ENCODE measurements at places on chromosomes 2 and 18.

- DNase-seq: no peak
These were observed 22.3 kb upstream of the SERPINB5 start for GRCh38 chr18:63454497-63454896.

GRCh38 chr2:24613154-24613814, 122.2 kb downstream of the NCOA1 start:
- DNase-seq: no peak

DNA sequence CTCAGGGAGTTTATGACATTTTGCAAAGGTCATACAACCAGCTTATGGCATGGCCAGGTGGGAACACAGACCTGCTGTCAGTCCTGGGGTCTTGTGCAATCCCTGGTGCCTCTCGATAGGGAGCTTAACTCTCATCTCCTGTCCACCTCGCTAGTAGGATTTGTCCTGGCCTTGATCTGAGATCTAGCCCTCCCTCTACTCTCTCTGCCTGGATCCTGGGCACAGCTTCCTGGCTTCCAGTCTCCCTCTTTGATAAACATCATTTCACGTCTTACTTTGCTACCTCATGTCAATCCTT, 13.8 kb downstream of the GALR1 start:
- no peak for DNase-seq

DNA sequence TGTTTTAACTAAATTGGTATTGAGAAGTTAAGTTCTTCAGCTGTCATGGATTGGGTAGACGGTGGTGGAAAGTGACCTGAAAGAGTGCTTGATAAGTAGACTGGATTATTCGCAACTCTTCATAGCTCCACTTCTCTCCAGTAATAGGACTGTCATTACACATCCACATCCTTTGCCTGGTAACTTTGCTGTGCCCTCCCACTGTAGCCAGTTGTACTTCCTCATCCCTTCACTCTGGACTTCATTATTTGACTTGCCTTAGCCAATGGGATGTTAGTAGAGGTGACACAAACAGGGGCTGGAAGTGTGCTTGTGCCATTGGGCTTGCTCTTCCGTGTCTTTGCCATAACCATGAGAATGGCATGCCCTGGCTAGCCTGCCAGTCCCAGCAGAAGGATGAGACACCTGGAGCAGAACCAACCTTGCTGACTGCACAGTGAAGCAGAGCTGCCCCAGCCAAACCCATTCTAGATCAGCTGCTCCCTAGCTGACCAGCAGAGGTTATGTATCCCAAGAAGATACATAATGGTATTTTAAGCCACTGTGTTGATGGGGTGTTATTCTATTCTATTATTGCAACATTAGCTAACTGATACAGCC, 16.9 kb downstream of the QPCT start:
- no peak for DNase-seq

DNA sequence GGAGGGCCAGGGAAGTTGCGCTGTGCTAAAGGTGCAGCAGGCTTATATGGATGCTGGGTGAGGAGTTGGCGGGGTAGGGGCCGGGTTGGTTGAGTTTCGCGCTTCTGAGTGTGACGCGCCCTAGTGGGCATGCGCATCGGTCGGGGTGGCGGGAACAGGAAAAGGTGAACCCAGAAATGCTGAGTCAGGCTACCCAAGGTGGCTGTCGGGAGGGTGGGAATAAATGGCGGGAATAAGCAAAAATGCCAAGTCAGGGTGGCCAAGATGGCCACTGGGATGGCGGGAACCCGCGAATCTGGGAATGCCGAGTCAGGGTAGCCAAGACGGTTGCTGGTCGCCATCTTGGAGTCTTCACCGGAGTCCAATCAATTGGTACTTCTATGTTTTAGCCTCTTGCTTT, 580.0 kb downstream of the SUCLG1 start:
- no peak for DNase-seq

GRCh38 chr2:159164457-159164911, 122.0 kb downstream of the WDSUB1 start:
- no peak for DNase-seq

GRCh38 chr2:4357121-4357520, 653.7 kb downstream of the DCDC2C start:
- DNase-seq: no peak

DNA sequence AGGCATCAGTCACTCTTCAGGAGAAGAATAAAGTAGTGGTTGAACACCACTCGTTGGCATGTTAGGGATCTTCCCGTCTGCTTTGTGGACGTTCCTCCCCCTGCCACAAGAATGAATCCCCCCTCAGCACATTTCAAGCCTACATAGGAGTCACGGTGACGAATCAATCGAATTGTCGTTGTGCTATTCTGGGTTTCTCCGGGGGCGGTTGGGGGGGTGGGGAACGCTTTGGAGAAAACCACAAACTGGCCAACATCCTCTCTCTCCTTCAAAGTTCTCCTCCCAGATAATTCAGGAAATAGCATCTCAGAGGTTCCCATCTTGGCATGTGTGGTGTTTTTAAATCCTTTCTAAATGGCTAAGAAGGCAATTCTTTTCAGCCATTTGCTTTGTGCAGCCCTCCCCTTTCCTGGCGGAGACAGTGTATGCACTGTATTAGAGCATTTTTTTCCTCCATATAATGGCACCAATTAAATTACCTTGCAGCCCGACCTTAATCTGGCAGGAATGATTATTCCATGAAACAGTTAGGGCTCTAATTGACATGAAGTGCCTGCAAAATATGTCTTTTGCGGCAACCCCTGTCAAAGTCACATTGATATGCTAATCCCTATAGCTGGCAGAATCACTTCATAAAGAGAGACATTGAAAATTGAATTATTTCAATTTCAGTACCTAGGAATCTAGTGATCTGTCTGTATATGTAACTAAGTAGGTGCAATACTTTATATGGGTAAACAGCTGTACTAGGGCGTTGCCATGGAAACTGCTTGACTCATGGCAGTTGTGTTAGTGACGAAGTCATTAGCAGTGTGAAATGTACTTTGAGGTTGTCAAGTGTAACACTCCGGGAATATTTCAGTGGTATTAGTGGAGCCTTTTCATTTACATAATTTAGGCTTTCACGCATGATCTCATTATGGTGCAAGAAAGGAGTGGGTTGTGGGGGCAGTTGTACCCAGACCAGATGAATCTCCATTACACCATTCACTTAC, 323.4 kb upstream of the SLC14A2 start:
- DNase-seq: no peak

GRCh38 chr2:20222014-20222768, 2.7 kb downstream of the SDC1 start:
- no peak for DNase-seq

GRCh38 chr2:151083856-151084795, 177.5 kb downstream of the RBM43 start:
- no peak for DNase-seq

- DNase-seq: no peak
These were observed 20.7 kb upstream of the TEX51 start for GRCh38 chr2:126877861-126878565.

DNA sequence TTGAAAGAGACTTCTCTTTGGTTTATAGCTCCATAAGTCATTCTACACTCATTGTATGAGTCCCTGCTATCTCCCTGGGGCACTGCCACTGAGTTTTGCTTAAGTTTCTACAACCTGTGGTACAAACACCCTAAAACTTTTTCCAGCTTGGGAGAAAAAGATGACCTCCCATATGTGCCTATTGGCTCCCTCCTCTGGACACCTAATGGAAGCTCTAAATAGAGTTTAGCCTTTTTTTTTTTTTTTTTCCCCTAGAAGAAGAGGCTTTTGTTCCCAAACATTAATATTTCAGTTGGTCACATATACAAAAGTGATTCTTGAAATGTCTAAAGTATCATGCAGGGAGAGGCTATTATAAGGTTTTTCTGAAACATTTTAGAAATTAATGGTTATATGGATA, 547.2 kb upstream of the TMEFF2 start:
- DNase-seq: no peak

- DNase-seq: no peak
These were observed 124.6 kb downstream of the SPOPL start for GRCh38 chr2:138626148-138626547.

DNA sequence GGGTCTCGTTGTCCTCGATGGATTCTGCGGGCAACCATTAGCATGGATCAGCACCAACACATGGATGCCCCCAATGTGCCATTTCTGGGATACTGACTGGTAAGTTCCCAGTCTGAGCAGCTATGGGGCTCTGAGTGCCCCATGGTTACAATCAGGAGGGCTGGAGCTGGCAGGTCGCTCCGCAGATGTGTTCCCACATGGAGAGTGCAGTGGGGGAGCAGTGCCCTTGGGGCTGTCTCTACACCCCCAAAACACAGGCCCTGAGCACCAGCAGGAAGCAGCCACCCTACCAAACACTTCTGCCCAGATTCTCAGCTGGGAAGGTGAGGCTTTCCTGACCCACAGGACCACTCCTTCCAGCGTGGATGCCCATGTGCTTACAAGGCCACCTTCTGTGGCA, 8.0 kb downstream of the NGEF start:
- DNase-seq: no peak

DNA sequence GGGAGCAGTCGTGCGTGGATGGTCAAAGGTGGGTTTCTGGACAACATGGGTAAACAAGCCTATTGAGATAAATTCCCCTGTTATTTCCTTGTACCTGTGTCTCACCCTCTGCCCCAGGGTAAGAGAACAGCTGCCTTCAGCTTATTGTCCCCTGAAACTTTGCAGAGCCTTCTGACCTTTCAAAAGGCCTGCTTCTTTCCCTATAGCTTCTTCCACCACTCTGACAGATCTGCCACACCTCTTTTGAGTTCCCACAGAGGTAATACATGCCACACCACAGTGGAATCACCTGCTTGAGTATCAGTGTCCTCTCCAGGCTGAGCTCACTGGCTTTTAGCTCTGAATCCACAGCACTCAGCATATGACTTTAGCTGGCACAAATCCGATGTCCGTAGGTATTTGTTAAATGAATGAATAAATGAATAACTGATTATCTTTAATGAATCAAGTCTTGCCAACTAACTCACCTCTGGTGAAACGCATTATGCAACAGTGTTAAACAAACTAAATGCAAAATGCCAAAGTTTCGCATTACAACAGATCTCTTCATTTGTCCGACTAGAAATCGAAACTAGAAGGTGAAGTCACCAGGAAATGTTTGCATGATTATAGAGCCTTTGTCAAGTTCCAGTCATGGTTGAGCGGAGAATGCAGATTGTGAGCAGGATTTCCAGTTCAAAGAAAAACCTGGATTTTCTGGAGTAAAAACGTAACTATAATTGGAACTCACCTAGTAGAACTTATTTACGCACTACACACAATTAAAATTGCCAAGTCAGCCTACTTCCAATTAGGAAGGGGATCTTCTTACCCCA, 16.4 kb downstream of the DYNAP start:
- no peak for DNase-seq
